ENCODE measurements at places on chromosomes 11 and 22. TPM values are rescaled to one million over a fixed set of nuclear protein-coding genes. Genes with fewer than 3 reads are reported as not detected.

The NXPE2 gene
- not detected for total RNA-seq

The P2RY6 gene
- not detected for total RNA-seq

The MS4A13 gene
- total RNA-seq = not detected

The OR2AG1 gene
- not detected for total RNA-seq

The C11orf91 gene
- not detected for total RNA-seq

The OR52H1 gene
- 0.37 TPM for total RNA-seq

The PAX6 gene
- not detected for total RNA-seq

The SHANK2 gene
- total RNA-seq = 0.07 TPM

The BIRC3 gene
- total RNA-seq = 419 TPM

The SCN4B gene
- not detected for total RNA-seq

The OR51B2 gene
- not detected for total RNA-seq

The HORMAD2 gene
- total RNA-seq = not detected

The SAC3D1 gene
- 7.5 TPM for total RNA-seq

The ZFP91 gene
- 51.2 TPM for total RNA-seq

GRCh38 chr22:29503811-29504372 lies 23.9 kb downstream of the NEFH start:
- no peak for DNase-seq

DNA sequence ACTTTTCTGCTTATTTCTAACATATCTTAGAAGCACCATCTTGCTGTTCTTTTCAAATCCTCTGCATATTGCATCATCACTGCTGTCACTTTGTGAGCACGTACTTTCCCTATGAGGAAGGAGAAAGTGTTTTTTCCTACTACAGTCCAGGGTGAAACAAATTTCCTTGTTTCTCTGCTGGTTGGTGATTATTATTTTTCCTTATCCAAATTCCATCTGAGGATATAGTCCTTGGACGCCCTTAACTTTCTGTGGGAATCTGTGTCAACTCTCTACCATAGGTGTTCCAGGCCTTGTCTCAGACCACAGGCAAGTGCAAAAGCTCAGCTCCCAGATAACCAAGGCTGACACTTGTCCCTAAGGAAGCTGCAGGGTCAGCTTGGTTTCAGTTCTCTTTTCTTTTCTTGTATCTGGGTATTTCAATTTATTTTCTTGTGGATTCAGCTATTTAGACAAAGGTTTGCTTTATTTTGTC lies 29.4 kb upstream of the LYVE1 start:
- DNase-seq = no peak

DNA sequence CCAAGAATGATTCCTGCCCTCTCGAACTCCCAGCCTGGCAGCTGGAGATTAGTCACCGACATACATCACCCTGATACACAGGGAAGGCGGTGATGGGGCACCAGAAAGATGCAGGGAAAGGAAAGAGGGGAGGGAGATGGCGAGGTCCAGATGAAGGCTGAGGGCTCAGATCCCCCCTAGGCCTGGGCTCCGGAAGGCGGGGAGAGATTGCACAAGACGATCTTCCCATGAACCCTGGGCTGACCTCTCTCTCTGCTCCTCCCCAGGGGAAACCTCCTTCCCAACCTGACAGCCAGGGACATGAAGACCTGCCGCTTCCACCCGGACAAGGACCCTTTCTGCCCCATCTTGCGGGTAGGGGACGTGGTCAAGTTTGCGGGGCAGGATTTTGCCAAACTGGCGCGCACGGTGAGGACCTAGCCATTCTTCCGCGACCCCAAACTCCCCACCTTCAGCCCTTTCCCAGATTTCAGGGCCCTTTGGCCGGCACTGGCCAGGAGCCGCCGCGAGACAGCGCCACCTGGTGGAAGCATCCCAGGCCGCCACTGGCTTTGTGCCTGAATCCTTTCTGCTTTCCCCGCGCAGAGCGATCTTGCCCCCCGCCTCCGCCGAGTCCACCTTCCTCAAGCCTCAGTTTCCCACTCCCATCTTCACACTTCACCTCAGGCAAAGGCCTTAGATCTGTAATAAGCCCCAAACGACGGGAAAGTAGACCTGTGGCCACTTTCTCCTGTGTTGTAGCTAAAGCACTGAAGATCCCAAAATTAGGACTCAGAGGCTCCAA lies 11.5 kb downstream of the P2RX3 start:
- DNase-seq = peak; percentile 66

DNA sequence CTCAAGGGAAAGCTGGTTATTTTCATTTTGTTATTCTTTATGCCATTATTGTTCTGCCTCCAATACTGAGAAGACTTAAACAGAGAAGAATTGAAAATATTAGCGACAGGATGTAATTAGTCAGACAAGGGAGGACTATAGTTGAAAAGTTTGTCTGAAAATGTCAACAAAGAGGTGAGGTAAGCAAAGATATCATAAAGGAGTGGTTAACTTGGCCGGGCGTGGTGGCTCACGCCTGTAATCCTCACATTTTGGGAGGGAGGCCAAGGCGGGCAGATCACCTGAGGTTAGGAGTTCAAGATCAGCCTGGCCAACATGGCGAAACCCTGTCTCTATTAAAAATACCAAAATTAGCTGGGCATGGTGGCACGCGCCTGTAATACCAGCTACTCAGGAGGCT lies 4.1 kb upstream of the HYLS1 start:
- no peak for DNase-seq

DNA sequence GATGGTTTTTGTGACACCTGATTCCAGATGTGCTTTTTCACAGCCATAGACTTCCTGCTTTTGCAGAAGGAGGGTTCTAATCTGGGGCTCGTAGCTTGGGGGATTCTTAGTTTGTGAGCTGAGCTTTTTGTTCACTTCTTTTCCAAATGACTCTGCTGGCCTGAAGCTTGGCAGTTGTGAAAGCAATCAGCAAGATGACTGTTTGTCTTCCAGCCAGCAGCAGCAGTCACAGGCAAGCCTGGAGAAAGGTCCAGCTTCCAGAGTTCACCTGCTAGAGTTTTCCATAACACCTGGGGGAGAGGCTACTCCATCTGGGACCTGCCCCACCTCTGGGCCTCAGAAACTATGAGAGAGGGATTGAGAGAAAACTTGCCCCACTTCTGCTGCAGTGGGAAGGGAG lies 4.1 kb downstream of the MARK2 start:
- no peak for DNase-seq

GRCh38 chr11:132088551-132088950 lies 718.1 kb downstream of the NTM start:
- no peak for DNase-seq

- no peak for DNase-seq
Observed at GRCh38 chr22:49571326-49571725, 256.3 kb downstream of the BRD1 start.

DNA sequence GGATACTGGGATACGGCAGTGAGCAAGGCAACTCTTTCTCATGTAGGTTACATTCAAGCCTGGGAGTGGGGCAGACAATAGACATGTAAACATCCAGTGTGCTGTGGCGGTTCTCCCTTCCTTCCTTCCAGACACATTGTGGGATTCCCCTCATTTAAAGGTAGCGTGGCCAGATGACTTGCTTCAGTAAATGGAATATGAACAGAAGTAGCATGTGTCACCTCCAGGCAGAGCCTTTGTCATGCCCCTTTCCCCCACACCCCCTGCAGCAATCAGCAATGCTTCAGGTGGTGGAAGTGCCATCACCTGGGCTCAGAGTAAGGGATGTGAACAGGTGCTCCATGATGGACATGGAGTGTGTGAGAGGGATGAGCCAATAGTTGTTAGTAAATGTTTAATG lies 34.8 kb upstream of the TTC12 start:
- no peak for DNase-seq

GRCh38 chr11:95296621-95297025 lies 65.6 kb upstream of the SESN3 start:
- DNase-seq = peak; percentile 84

DNA sequence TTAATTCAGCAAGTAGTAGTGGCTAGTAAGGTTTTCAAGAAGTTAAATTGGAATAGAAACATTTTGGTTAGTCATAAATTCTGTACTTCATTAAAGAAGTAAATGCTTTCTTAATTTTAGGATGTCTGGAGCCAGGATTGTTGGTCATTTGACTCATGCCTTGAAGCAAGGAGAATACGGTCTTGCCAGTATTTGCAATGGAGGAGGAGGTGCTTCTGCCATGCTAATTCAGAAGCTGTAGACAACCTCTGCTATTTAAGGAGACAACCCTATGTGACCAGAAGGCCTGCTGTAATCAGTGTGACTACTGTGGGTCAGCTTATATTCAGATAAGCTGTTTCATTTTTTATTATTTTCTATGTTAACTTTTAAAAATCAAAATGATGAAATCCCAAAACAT lies 25.8 kb downstream of the ACAT1 start:
- DNase-seq = no peak

DNA sequence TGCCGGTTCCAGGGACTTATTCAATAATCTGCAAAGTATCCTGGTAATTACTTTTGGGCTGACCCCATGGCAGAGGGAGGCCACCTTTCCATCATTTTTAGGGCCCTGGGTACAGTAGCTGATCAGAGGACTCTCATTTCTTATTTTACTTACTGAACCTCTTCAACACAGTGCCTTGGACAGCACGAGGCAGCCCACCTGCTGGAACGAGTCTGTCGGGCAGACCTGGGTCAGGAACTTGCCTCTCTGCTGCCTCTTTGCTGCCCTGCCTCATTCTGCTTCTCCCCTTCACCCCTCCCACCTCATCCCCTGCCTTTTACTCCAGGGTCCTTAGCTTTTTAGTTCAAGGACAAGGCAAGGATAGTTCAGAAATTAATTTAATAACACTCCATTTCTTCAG lies 204.5 kb downstream of the CSNK2A3 start:
- DNase-seq = no peak

DNA sequence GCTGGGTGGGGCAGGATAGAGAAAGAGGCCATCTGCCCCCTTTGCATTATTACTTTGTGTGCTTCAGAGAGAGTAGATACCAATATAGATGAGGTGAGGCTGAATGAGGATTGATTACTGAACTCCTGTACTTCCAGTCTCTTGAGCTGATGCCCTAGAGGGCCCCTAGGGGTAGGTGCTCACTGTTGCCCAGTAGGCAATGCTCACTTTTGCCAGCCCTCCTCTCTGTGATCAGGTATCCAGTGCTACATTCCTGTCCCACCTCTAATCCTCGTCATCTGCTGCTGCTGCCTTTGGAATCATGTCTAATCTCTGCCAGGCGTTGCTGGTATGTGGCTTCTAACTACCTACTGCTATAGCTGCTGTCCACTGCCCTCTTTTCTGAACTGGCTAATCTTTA lies 57.2 kb downstream of the CCDC83 start:
- no peak for DNase-seq

- no peak for DNase-seq
Observed at GRCh38 chr22:32545801-32546200, 71.2 kb downstream of the FBXO7 start.

- no peak for DNase-seq
Observed at GRCh38 chr11:120121336-120121735, 16.6 kb downstream of the TRIM29 start.

GRCh38 chr22:31853736-31854495 lies 90.4 kb upstream of the YWHAH start:
- no peak for DNase-seq

GRCh38 chr22:20176421-20177085 lies 25.7 kb upstream of the CCDC188 start:
- DNase-seq = no peak

DNA sequence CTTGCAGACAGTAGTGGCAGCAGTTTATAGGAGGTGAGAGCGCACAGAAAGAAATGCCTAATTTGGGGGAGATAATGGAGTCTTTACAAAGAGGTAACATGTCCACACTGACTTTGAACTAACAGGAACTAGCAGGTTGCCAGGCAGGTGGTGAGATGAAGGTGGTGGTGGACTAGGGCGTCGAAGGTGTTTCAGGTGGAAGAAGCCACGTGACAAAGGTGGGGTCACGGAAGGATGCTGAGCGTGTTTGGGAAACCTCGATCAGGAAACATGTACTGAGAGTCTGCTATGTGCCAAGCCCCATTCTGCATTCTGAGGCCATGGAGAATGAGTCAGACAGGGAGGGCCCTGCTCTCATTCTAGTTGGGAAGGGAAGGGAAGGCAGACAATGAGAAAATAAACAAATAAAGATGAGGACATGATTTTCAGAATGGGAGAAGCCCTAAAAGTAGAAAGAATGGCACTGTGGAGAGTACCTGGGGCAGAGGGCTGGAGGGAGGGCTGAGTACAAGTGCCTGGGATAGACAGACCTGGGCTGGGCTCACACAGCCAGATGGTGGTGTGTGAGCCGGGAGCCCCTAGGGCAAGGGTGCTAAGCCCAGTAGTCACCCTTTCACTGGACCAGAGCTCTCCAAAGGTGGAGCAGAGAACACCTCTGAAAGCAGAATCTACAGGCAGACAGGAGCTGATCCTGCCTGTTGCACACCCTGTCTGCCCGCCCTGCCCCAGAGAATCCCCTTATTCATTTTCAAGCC lies 16.2 kb upstream of the NNMT start:
- DNase-seq = no peak

- no peak for DNase-seq
Observed at GRCh38 chr11:85945296-85945695, 90.1 kb downstream of the CCDC83 start.

DNA sequence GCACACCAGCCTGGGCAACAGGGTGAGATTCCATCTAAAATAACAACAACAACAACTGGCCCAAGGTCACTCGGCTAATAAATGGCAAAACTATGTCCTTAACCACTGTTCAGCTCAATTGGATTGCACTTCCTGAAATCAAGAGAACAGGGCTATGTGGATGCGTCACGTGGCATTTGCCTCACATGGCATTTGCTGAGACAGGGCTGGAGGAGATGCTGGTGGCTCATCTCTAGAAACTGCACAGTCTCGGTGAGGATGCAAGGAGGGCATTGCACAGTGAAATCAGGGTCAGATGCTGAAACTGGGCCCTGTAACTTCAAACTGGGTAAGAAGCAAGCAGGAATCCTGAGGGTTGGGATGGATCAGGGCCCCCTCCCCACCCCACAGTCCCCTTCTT lies 171.9 kb downstream of the BUD13 start:
- no peak for DNase-seq

DNA sequence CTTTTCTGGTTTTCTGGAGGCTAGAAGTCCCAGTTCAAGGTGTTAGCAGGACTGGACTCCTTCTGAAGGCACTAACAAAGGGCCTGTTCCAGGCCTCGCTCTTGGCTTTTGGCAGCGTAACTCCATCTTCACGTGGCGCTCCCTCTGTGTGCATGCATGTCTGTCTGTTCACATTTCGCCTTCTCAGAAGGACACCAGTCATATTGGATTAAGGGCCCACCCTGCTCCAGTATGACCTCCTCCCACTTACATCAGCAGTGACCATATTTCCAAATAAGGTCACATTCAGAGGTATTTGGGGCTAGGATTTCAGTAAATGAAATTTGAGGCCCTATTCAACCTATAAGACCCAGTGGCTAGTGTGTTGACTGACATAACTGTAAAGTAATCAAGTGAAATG lies 20.0 kb downstream of the APLP2 start:
- DNase-seq = no peak

GRCh38 chr11:39641751-39642150 lies 1817.7 kb downstream of the LRRC4C start:
- DNase-seq = no peak

DNA sequence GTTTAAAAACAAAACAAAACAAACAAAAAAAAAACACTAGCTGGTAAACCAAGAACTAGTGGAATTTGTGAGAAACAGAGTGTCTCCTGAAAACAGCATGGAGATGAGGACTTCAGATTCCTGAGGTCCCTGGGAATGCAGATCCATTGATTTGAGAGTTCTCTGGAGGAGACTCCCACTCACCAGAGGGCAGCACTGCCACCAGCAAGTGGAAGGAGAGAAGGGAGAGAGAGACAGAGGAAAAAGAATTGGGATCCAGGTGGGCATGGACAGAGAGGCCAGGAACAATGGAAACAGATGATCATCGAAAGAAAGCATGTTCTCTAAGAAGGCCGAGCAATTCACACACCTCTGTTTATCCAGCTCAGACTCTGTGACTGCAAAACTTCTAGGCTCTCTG lies 31.8 kb downstream of the ETS1 start:
- DNase-seq = no peak

All from B cell (primary cell).